ENCODE measurements at places on chromosomes 5 and 9.

- DNase-seq = no peak
These were observed 572.8 kb downstream of the TLE1 start for GRCh38 chr9:81116340-81117137.

- peak; percentile 27 for DNase-seq
These were observed 9.5 kb upstream of the NFIL3 start for GRCh38 chr9:91433180-91433579.

- DNase-seq = no peak
These were observed 363.4 kb upstream of the SLC30A5 start for GRCh38 chr5:68730220-68730978.

- no peak for DNase-seq
These were observed 472.7 kb upstream of the CDH9 start for GRCh38 chr5:27511061-27511460.

GRCh38 chr9:34219421-34219820 is 40.6 kb downstream of the UBAP1 start:
- no peak for DNase-seq

DNA sequence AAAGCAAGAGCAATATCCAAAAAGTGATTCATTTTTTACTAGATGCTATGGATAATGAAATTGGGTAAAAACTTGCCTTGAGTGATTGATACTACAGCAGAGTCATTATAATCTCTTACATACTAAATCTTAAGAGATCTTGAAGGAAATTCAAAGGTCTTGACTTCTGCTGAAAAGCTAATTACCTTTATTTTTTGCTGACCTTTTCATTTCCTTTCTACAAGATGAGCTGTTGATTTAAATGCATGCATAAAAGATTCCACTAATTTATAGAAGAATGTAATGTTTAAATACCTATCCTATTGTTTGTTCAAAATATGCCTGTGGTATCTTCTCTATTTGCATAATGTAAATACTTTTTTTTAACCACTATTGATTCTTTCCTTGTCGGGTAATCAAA is 27.2 kb downstream of the RORB start:
- DNase-seq = no peak

- DNase-seq = no peak
These were observed 27.6 kb upstream of the C5orf47 start for GRCh38 chr5:173961418-173961817.

DNA sequence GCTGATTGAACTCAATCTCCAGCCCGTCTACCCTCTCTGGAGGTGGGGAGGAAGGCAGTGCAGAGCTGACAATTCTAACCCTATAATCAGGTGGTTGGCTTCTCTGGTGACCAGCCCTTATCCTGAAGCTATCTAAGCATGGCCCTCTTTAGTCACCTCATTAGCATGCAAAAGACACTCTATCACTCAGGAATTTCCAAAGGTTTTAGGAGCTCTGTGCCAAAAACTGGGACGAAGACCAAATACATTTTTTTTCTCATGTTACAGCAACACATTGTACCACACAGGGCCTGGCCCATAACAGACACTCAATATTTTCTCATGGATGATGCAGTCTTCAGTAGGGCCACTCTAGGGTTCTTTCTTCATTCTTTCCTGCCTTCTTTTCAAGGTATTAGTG is 118.8 kb upstream of the VLDLR start:
- DNase-seq = no peak

DNA sequence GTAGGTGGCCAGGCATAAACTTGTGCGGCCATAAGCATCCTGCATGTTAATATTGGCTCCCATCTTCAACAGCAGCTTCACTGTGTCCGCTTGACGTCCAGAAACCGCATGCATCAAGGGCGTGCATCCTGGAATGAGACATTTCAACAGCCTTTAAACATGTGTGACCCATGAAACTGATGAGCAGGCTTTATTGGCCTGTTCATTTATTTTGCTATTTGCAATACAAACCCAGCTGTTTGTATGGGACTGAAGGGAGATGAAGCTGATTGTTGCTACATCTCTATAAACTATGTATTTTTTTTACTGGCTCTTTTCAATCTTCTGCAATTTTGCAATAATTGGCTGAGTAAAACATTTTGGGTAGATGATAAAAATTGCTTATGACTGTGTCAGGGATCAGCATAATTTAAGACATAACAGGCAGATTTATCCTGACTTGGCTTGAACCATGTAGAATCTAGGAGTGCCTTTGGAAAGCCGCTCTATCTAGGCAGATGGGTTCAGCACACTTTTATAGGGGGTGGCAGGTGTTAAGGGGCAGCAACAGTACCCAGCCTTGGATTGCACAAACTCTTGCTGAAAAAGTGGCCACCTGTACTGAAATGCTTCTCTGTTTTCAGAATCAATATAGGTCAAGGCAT is 56.9 kb downstream of the ANKRD55 start:
- no peak for DNase-seq

DNA sequence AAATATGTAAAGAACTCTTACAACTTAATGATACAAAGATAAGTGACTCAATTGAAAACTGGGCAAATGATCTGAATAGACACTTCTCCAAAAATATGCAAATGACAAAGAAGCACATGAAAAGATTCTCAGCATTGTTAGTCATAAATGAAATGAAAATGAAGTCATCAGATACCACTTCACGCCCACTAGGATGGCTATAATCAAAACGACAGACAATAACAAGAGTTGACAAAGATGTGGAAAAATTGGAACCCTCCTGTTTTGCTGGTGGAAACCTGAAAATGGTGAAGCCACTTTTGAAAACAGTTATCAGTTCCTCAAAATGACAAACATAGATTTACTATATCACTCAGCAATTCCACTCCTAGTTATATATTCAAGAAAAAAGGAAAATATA is 7.9 kb upstream of the SYK start:
- DNase-seq = no peak

DNA sequence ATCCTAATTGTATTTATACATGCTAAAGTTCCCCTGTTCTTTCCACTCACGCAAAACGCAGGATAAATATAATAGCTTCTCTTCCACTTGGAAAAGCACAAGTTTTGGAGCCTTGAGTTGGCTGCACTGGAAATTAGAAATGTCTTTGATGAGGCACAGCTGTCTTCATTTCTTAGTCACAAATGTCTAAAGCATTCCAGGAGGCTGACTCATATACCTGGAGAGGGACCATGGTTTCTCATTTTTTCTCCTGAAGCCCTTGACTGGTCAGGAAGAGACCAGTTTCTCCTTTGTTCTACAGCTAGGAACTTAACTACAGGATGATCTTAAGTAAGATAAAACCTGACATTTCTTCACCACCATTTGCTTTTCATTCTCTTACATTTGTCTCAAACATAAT is 16.2 kb downstream of the MTX3 start:
- DNase-seq = no peak

- DNase-seq = no peak
These were observed 429.5 kb downstream of the EBF1 start for GRCh38 chr5:158670201-158670600.

Data from bone marrow (tissue), 2 donors.